ENCODE measurements at places on chromosomes 6 and 20.

DNA sequence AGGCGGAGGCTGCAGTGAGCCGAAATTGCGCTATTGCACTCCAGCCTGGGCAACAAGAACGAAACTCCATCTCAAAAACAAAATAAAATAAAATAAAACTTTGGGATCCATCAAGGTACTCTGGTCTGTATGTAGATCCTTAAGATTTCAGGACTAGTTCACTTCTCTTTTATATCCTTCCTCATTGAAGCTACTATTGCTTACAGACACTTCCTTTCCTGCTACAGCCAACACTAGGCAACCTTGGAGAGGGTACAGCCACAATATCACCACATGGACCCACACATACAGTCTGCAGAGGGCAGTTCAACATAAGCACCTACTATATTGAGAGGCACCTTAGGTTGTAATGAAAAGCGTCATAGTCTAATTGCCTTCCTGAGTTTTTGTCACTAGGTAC is 113.3 kb downstream of the ATXN1 start:
- no peak for DNase-seq

DNA sequence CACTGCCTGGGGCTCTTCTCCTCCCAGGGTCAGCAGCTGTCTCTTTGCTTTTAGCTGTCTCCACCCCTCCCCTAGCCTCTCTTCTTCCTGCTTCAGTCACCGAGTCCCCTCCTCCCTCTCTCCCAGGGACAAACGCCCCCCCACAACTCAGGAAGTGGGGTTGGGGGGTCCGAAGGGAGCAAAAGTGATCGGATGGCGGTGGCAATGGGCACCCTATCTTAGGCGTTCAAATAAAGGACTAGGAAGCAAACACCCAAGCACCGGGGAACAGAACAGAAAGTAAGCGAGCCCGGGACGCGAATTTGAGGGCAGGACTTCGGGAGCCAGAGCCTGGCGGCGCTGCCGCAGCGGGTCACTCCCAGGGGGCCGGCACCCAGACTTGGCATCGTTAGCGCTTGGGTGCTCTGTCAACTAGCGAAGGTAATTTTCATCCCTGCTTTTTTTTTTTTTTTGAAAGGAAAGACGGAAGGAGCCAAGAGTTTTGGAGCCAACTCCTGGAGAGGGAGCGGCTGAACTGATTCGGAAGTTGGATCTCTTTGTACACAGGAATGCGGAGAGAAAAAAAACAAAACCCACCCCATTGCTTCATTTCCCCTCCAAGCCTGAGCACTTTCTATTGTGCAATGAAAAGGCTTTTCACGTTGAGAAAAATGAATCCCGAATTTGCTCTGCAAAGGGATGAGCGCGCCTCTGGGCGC is 815 bp upstream of the ITPR3 start:
- no peak for DNase-seq

DNA sequence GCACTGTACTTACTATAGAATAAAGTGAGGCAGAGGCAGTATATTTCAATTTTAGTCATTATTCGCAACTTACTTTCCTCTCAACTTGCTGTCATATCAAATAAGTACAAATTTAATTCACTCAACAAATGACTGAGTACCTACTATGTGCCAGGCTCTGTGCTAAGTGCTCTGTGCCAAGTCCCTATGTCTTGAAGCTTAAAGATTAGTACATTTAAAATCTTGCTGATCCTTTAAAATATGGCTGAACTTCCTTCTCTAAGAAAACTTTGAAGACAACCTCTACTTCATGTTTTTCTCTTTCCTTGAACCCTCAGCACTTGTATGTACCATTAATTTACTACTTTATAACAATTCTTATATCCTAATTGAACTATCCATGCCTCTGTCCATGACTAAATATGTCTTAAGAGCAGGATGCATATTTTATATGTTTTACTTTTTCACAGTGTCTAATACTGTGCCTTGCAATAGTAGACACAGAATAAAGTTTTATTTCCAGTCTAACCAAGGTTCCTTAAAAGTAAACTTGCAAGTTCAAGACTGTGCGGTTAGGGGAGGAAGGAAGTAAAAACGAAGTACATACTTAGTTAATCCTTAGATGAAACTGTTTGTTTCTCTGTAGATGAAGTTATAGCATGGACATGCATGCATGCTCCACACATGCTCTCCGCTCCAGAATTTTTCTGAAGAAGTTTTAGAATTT is 10.0 kb upstream of the LATS1 start:
- no peak for DNase-seq

DNA sequence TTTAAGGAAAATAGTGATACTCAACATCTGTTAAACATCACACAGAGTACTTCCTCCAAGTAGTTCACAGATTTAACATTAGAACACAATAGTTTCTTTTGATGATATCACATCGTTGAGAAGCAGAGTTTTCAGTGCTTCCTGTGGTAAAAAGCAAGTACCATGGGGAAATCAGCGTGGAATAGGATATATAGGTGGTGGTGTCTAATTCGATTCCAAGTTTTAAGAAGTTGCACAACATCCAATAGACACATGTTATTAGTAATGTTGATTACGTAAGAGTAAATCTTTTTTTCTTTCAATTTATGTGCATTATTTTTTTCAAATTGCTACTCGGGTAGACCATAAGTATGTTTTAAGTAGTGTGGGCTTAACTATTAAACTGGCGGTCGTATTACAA is 360.7 kb downstream of the NKAIN2 start:
- DNase-seq = no peak

GRCh38 chr6:89350281-89350966 is 2.1 kb downstream of the UBE2J1 start:
- peak; percentile 82 for DNase-seq

DNA sequence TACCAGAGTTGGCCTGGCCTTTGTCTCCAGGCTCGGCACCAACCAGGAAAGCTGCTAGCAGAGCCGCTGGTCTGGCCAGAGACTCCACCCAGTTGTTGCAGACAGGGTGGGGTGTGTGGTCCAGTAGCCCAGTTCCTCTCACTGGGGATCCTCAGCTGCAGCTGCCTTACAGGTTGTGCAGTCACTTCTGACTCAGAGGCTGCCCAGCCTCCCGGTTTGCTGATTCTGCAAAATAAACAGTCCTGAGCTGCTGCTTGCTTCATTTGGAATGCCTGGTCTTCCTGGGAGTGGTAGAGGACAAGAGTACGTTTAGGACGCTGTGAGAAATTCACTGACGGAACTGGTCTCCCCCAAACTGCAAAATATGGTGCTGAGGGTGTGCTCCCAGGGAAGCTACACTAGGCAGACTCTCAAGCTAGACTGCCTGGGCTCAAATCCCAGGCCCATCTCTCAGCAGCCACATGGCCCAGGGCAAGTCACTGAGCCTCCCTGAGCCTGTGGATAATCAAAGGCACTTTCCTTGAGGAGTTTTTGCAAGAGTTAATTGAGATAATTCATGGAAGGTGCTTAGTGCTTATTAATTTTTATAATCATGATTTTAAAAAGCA is 246.1 kb downstream of the TFAP2C start:
- DNase-seq = no peak

GRCh38 chr20:61373055-61373399 is 121.0 kb downstream of the CDH4 start:
- DNase-seq = no peak

DNA sequence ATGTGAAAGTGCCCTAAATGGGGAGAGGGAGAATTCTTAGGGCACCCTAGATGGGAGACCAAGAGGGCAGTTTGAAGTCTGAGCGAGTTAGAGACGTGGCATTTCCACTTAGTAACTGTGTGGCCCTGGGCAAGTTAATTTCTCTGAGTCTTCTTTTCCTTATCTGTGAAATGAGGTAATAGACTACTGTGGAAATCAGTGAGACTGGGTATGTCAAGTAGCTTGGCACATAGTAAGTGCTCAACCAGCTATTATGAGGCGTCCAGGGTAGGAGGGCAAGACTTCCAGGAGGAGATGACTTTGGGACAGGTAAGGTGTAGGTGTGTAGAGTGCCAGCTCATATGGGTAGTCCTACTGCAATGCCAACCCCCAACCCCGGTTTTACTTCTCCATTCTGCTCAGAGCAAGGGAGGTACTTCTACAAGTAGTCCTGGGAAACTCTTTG is 770 bp downstream of the KIF3B start:
- DNase-seq = no peak

DNA sequence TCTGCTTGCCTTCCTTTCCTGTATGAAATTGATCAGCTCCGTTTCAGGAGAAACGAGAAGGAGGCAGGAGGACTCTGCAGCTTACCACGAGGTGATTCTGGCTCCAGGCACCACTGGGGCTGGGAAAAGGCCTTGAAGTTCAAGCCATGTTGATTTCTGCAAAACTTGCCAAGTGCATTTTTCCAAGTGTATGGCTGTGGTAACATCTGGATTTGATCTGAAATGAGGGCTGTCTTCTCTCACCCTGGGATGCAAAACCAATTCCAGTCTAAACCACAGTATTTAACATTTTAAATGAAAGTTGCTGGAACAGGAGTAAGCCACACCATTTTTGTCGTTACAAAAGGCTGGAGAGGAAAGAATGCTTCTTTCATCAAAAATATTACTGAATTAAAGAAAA is 36.1 kb upstream of the FAM210B start:
- DNase-seq = no peak

DNA sequence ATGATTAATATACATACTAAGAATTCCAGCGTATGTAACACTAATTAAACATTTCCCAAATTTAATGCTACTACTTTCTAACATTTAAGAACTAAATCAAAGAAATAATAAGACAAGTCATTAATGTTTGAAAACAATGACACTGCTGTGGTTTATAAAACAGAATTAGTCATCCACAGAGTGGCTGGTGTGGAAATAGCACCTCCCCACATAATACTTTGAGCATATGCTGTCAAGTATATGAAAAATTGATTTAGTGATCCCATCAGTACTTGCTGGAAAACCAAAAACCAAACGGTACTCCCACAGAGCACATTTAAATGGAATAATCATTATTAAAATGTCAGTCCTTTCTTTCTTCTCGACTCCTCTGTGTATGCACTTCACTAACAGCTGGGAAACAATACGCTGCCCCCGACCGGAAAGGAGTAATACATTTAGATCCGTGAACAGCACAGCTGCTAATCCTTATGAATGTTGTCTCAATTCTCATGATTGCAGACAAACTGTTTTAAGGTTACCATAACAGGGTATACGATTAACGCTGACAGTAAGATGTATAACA is 78.4 kb downstream of the PREP start:
- DNase-seq = no peak

- DNase-seq = no peak
These were observed 597.9 kb downstream of the COL12A1 start for GRCh38 chr6:74607934-74608333.

- no peak for DNase-seq
These were observed 1.7 kb upstream of the GCM2 start for GRCh38 chr6:10883312-10884244.

- DNase-seq = peak; percentile 17
These were observed 82.4 kb downstream of the RTN4IP1 start for GRCh38 chr6:106546691-106547414.

DNA sequence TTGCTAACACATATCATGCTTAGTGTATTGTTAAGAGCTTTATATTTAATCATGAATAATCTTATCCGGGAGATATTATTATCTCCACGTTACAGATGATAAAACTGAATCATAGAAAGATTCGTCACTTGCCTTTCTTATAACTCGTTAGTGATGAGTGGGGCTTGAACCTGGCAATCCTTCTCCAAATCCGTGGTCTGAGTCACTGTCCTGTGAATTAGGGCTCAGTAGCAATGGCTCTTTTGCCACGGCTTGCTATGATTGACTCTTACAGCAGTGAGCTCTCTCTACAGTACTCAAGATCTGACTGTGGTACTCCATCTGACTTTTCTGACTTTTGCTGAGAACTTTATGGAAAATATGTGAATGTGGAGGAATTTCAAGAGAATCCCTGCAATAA is 246.9 kb downstream of the PACRG start:
- DNase-seq = no peak

DNA sequence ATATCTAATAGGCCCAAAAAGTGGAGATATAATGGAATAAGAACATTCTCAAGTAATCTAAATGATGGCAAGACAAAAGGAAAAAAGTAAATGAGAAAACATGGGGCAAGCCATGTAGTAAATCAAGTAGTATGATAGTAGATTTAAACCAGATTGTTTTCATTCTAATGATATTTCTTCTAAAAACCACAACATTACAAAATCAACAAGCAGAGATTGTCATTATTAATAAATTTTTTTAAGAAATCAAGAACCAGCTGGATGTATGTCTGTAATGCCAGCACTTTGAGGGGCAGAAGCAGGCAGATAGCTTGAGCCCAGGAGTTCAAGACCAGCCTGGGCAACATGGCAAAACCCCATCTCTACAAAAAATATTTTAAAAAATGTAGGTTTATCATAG is 155.0 kb downstream of the RNGTT start:
- DNase-seq = no peak

DNA sequence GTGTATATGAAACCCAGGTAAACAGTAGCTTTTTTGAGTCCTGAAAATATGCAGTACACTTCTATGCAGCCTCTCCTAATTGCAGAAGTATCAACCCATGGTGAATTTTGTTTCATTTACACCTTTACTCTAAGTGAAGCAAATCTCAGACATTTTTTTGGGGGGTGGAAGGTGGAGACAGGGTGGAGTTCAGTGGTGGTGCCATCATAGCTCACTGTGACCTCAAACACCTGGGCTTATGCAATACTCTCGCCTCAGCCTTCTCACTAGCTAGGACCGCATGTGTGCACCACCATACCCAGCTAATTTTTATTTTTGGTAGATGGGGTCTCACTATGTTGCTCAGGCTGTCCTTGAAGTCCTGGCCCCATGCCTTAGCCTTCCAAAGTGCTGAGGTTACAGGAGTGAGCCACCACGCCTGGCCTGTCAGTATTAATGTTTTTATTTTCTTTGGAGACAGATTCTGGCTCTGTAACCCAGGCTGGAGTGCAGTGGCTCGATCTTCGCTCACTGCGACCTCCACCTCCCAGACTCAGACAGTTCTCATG is 80.3 kb downstream of the JARID2 start:
- DNase-seq = no peak

DNA sequence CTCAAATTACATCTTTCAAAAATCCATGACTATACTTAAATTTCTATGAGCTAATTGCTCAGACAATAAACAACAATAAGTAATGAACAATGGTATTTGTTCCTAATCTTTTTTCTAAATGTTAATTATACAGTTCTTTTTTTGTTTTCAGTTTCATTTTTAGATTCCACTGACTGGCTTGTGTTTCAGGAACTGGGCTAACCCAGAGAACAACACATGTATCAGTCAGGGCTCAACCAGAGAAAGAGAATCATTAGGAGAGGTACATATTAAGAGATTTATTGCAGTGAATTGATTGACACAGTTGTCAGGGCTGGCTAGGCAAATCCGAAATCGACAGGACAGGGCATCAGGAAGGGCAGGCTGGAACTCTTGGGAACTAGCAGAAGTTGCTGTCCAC is 182.8 kb downstream of the GRM1 start:
- no peak for DNase-seq
